AG20443 (cell line): ENCODE measurements at places on chromosomes 16 and 17.

DNA sequence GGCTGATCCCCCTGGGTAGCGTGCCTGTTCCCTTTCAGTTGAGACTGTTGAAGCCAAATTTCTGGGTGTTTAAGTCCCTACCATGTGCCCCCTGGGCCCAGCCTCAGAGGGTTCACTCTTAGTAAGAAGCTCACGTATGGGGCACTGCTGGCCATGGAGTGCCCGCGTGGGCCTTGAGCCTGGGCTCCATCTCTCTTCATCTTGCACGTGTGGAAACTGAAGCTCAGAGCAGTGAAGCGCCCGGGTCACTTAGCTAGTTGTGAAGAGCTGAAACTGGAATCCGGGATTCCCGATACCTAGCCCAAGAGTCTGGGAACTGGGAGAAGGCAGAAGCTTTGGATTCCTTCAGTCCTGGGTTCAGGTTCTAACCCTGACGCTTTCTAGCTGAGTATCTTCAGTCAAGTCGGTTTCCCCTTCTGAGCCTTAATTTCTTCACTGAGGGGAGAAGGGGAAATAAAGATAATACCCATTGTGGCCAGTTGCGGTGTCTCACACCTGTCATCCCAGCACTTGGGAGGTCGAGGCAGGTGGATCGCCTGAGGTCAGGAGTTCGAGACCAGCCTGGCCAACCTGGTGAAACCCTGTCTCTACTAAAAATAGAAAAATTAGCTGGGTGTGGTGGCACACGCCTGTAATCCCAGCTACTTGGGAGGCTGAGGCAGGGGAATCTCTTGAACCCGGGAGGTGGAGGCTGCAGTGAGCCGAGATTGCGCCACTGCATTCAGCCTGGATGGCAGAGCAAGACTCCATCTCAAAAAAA lies 103.9 kb downstream of the OR1D5 start:
- no peak for DNase-seq

- peak; percentile 46 for DNase-seq
Observed at GRCh38 chr17:4858882-4859260, 25.7 kb downstream of the MINK1 start.

DNA sequence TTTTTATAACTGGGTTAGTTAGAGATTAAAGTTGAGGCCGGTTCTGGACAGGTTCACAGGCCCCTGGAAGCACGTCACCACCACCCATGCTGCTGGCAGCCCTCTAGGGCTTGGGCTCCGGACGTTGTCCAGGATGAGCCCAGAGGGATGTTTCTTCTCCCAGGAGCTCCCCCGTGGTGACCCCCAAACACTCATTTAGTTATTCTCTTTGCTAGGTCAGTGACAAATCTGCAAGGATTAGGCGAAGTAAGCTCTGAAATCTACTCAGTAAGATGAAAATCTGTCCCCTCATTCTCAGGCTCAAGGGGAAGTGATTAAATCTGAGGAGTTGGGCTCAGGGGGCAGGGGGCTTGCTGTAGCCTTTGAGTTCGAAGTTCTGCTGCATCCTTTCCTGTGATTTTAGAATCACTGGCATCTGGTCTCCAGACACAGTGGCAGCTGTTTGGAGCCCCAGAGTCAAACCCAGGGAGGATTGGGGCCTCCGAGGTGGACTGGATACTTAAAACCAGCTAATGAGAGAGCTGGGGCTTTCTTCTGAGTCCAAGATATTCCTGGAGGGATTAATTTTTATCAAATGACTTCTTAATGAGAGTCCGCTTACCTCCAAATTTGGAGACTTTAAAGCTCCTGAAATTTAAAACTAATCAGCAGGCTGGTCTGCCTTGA lies 49.2 kb upstream of the HS3ST2 start:
- no peak for DNase-seq

DNA sequence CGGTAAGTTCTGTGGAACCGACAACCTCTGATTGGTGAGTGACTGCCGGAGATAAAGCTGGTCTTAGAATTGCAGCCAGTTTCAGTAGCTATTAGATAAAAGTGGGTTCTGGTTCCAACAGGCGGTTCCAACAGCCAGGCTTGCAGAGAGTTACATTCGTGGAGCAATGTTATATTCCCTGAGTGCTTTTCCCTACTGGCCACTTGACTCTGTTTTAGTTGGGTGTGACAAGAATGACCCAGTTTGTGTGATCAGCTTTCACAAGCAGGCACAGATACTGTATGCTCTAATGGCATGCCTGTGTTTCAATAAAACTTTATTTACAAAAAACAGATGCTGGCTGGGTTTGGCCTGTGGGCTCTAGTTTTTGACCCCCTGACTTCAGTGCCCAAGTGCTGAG lies 196.6 kb downstream of the SNX29 start:
- DNase-seq, result no peak

DNA sequence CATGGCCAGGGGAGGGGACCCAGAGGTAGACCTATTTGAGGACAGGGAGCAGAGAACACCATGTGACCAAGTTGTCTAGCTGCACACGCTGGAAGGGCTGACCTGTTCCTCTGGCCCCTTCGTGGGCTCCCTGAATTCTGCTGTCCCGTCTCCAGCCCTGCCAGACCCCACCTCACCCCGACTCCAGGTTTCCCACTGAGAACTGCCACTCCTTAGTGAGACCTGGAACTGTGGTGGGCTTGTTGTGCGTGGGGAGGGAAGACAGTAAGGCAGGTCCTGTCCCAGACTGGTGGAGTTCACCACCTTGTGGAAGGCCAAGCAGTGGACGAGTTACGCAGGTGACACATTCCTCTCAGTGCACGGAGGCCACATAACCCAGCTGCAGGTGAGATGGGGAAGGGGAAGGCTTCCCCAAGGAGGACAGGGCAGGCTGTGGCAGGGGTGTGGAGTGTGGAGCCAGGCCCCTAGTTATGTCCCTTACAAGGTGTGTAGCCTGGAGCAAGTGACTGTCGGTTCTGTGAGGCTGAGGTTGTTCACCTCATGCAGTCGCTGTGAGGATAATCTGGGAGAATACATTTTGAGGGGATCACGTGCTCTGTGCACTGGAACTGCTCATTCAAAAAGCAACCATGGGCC lies 54.7 kb downstream of the USP22 start:
- no peak for DNase-seq

GRCh38 chr17:42906772-42907446 lies 6.3 kb downstream of the G6PC1 start:
- no peak for DNase-seq

- no peak for DNase-seq
Observed at GRCh38 chr16:21701271-21701670, 37.5 kb downstream of the OTOA start.

DNA sequence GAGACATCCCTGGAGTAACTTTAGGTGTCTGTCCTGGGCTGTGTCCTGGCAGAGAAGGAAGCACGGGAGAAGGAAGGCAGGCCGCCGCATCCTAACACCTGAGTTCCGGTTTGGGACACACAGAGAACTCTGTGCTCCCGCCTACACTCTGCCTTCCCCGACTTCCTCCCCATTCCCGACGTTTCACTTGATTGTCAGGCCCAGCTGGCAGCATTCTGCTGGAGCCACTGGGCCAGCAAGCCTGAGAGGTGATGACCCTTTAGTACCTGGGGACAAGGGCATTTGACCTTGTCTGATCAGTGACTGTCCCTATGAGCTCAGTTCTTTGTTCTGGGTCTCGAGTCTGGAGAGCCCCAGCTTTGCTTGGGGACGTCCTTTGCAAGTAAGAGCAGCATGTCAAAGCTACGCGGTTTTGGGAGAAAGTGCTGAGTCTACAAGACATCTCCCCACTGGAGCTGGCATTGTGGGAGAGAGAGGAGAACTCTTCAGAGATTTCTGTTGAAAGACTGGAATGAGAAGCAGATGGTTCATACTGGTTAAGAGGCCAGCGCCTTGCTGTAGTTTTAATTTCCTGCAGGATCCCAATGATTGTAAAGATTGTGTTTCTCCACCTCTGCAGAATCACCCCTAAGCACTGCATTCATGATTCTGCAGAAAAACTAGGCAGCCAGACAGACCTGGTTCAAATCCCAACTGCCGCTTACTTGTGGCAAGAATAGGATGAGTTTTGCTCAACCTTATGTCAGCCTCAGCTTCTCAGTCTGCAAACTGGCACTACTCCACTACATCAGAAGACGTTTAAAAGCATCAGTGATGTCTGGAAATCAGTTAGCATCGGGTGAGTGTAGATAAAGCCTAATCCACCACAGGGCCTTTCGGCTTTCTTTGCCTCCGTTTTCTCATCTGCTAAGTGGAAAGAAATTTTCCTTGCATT lies 20.6 kb downstream of the ABAT start:
- no peak for DNase-seq

DNA sequence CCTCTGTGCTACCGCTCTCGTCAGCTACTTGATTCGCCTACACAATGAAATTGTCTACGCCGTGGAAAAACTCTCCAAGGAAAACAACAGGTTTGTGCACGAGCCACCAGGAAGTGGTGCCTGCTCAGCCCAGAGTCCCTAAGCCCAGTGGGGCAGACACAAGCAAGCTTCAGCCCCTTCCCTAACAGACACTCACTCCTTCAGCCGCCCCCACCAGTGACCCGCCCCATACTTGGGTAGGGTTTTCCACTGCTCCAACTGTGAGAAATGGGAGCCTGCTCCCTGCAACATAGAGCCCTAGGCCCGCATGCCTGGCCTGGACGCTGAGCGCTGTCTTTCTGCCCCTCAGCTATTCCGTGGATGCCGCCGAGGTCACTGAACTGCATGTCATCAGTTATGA lies 28.6 kb upstream of the ENDOV start:
- DNase-seq, result no peak

DNA sequence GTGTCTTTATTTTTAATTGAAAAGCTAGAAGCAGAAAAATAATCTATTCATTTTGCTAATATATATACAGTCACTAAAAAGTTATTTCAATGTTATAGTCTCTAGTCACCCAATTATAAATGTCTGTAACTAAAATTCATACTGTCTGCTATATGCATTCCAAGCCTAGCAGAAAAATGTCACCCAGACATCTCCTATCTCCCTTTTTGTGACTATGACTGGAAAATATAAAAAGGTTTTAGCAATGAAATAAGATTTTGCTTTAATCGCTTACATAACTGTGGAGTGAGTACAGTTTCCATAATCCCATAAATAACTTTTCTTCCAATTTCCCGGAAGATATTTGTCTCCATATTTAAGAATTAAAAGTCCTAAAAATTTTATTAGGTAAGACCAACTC lies 88.6 kb downstream of the BRIP1 start:
- no peak for DNase-seq

GRCh38 chr17:55420776-55421178 lies 858 bp downstream of the MMD start:
- peak; percentile 40 for DNase-seq

DNA sequence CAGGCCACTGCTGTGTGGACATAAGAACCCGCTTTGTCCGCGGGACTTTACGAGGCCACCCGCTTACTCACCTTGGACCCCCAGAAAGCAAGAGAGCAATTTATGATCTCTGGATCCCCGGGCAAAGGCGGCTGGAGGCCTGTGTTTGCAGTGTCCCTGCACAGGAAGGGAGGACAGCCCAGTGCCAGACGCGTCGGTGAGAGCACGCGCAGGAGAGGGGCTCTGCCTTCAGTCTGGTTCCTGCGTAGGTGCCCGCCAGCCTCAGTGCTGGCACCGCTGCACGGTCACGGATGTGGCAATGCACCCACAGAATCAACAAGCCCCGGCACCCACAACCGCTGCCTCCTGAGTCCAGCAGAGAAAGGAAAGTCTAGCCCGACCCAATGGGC lies 248.4 kb downstream of the C16orf95 start:
- DNase-seq, result no peak

DNA sequence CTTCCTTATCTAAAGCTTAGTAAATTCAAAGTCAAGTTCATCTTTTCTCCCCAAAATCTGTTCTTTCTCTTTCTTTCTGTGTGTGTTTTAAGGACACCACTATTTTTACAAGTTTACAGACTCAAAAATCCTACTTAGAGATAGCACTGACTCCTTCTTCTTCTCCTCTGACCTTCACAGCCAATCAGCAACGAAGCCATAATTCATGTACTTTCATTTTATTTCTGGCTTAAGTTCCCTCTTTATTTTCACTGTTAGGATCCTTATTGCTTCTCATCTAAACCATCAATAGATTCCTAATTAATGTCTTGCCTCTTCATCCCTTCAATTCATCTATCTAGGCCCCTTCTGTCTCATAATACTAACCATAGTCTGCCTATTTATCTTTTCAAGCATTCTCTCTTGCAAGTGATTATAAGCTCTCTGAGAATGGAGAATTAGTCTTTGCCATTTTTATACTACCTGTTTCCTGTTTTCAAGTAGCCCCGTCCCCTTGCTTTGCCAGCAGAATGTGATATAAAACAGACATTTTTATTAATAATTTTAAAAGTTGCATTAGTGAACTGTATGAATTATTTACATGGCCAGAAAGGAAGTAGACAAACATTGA lies 27.0 kb downstream of the CDC27 start:
- DNase-seq, result no peak

GRCh38 chr17:82195675-82196672 lies 16.7 kb downstream of the CCDC57 start:
- no peak for DNase-seq

DNA sequence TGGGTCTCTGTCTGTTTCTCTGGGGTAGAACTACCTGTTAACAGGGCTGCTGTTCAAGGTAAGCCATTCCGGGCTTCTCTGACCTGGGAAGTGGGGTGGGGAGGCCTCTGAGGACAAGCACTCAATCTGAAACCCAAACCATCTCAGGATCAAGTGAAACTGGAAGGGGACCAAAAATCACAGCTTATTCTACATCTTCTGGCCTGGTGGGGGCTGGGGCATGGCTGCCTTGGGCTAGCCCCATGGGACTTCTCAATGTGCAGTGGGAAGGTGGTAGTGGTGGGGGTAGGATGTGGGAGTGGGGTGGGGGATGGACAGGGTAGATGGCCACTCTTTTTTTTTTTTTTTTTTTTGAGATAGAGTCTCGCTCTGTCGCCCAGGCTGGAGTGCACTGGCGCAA lies 5.5 kb downstream of the FLOT2 start:
- no peak for DNase-seq

DNA sequence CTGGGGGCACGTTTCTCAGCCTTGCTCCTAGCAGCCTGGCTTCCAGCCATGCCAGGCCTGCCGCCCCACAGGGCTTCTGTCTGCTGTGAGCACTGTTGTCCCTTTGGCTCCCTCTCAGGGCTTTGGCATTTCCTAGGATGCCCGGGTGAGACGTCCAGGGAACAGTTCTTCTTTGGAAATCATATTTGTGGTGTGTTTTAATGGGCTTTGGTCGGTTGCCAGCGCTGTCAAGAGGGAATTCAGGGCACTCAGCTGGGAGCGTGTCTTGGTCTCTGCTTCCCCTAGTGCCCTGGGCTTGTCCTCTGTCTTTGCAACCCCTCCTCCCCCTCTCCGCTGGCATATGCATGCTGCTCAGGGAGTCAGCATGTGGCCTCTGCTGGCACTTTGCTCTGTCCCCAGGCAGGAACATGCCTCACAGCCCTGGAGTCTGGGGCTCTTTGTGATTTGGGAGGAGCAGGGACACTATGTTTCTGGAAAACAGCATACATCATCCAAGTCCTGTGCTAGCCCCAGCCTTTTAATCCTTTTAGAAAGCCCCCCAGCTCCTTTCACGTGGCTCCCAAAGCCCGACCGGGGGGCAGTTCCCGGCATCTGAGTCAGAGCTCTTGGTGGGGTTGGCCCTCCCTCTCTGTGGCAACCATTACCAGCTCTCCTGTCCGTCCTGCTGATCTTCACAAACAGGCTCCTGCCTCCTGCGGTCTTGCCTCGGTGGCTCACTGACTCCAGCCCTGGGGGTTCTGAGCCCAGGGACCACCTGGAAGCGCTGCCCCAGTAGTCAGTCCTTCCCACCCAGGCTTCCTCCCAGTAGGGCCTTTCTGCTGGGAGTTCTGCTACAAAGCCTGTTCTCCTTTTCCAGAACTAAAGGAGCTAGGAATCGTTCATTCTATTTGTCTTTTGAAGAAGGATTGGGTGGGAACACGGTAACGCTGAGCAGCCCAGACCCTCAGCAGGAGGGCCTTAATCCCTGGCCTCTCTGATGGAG lies 26.7 kb downstream of the SAP30BP start:
- DNase-seq, result peak; percentile 84
